ENCODE measurements at places on chromosomes 3 and 15. TPM values are rescaled to one million over a fixed set of nuclear protein-coding genes. Genes with fewer than 3 reads are reported as not detected.

Gene SEMA6D
- 3.5 TPM for total RNA-seq

Gene ZBTB47
- total RNA-seq, result 151 TPM

Gene HRG
- not detected for total RNA-seq

DNA sequence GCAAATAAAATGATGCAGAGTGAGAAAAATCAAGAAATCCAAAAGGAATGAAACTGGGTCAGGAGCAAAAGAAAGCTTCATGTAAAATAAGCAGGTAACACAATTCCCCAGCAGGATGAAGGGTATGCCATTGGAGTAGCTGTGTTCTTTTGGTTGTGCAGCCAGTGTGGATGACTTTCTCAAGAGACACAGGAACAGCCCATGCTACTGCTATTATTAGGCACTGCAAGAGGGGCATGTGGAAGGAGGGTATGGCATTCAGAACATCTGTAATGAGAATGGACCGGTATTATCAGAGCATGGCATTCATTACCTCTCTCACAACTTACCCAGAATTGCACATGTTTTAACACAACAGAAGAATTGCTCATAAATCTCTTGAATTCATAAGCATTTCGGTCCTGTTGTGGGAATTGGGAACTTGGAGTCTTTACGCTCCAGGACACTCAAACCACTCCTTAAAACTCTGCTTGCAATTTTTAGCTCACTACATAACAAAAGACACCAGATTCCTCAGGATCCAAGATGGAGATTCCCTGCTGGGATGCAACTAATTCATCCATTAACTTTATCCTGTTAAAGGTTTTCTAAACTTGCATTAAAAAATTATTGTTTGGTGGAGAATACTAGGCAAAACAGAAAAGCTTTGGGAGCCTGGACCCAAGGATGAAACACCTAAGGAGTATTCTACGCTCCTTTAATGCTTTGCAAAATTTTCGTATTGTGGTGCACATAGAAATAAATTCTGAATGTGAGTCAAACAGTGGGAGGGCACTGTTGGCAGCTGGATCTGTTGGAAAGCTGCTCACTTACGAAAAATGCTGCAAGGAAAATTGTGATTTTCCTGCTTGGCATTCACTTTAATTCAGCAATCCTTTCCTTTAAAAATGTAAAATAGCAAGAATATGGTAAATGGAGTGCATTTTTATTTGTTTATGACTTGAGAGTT, 34.6 kb upstream of the CDIN1 start:
- H3K27me3 ChIP-seq, result no peaks in the 10 kb centered on the region
- no peak overlapping the region for H3K4me3 ChIP-seq
- no peak overlapping the region for H3K27ac ChIP-seq
- DNase-seq, result no peak
- no peaks in the 10 kb centered on the region for H3K4me1 ChIP-seq

DNA sequence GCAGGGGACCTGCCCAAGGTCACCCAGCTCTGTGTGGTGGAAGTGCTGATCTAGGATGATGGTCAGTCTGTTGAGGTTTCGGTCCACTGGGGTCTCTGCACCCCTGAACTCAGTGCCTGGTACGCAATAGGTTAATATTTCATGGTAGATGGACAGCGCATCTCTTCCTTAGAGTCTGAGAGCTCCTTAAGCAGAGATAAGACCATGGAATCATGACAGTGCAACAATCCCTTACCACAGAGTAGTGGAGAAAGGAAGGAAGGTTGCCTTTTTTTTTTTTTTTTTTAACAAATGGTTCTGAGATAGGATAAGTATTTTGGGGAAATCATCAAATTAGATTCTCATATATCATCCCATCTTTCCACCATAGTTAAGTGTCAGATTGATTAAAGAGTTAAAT, 79.8 kb upstream of the SLC6A1 start:
- no peak for DNase-seq
- no peaks in the 10 kb centered on the region for H3K36me3 ChIP-seq
- H3K27ac ChIP-seq, result no peak overlapping the region

- H3K36me3 ChIP-seq, result no peaks in the 10 kb centered on the region
- H3K4me1 ChIP-seq, result no peaks in the 10 kb centered on the region
- peaks cover 14% of the 10 kb centered on the region for H3K27me3 ChIP-seq
- H3K27ac ChIP-seq, result no peak overlapping the region
- DNase-seq, result no peak
Measured at GRCh38 chr3:45800611-45801010, 4.3 kb upstream of the SLC6A20 start.

Measured in psoas muscle (tissue), 8 donors.